ENCODE measurements at places on chromosomes 5 and 9.

- DNase-seq, result no peak
Observed at GRCh38 chr5:40430101-40430710, 249.5 kb upstream of the PTGER4 start.

- DNase-seq, result no peak
Observed at GRCh38 chr5:172891716-172892421, 57.8 kb downstream of the ERGIC1 start.

GRCh38 chr9:34990908-34991606, 1.5 kb downstream of the DNAJB5 start:
- no peak for DNase-seq

DNA sequence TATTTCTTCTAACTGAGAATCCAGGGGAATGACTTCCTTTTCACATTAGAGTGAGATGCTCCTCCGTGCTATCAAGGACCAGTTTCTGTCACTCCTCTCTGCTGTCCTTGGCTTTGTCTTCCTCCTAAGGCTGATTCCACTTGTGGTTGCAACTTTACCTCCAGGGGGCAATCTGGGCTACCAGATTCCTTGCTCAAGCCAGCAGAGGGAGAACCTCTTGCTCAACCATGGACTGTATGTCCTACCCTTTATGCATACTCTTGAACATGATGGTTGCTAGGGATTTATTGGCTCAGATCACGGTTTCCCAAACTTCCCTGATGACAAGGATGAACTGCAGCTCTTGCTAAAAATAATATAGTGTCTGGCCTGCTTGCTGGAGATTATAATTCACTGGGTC, 24.0 kb downstream of the NNT start:
- no peak for DNase-seq

GRCh38 chr5:134451936-134452505, 40.3 kb upstream of the CDKN2AIPNL start:
- no peak for DNase-seq

All from stimulated activated CD8-positive, alpha-beta memory T cell treated with anti-CD3 and anti-CD28 coated beads, Interleukin-15, amount 100 ng/mL, for 24 hours (primary cell).